Left colon (tissue), 2 donors: ENCODE measurements at places on chromosomes 2 and 18. TPM values are rescaled to one million over a fixed set of nuclear protein-coding genes. Genes with fewer than 3 reads are reported as not detected.

Gene FHL2
- total RNA-seq = 94.2 TPM

DNA sequence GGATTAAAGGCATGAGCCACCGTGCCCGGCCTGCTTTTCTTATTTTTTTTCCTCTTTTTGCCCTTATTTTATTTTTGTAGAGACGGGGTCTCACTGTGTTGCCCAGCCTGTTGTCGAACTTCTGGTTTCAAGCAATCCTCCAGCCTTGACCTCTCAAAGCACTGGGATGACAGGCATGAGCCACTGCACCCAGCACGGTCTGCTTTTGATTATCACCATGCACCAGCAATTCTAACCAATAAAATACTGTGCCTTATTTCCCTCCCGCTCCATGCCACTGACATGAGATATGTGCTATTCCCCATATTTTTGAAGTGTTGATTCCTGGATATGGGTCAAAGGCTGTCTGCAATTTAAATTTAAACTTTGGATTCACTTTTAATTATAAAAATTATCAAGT lies 42.9 kb downstream of the ACYP2 start:
- no peak for DNase-seq

- DNase-seq = no peak
These were observed 10.9 kb upstream of the FZD7 start for GRCh38 chr2:202022755-202023154.

GRCh38 chr2:20208476-20208859 lies 16.5 kb downstream of the SDC1 start:
- no peak for DNase-seq

DNA sequence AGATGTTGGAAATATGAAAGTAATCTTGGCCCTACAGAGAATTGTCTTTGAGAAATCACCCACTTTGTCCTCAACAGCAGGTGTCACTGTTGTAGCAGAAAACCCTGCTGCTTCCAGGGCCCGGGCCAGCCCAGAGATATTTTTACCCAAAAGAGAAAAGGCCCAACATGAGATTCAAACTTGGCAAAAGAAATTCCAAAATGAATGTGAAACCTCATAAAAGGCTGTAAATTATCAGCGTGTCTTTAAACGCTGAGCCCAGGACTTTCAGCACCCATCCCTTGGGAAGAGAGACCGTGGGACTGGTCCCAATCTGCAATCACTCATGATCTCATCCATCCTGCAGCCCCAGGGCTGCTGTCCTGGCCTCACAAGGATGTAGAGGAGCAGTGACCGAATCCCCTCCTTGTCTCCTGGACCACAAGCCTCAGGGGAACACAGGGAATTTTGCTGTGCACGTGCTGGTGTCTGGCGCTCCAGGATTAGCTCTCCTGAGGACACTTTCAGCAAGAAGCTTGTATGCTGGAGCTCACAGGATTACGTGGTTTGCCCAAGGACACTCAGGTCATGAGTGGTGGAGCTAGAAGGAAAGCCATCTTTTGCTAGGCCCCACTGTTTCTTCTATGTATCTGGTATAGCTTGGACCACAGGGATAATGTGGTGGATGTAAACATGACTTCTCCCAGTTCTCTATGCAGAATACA lies 202.1 kb downstream of the RNF144A start:
- DNase-seq = no peak

Gene SLC19A3
- total RNA-seq = 8.5 TPM

Gene TMEM37
- total RNA-seq = 71.8 TPM

Gene LDLRAD4
- total RNA-seq = 49.0 TPM

Gene FAM237A
- total RNA-seq = not detected

GRCh38 chr2:36695746-36696415 lies 626 bp upstream of the VIT start:
- DNase-seq = no peak
